Activated T-helper 2 cell treated with anti-CD3 and anti-CD28 coated beads, Interferon-gamma antibody, Interleukin-2, Interleukin-4, amounts not matched to agents 10 μg/mL and 5 μg/mL and 100 μg/mL, durations not matched to agents 14 hours and 24 hours and 36 hours (primary cell): ENCODE measurements at places on chromosomes 1 and 21.

DNA sequence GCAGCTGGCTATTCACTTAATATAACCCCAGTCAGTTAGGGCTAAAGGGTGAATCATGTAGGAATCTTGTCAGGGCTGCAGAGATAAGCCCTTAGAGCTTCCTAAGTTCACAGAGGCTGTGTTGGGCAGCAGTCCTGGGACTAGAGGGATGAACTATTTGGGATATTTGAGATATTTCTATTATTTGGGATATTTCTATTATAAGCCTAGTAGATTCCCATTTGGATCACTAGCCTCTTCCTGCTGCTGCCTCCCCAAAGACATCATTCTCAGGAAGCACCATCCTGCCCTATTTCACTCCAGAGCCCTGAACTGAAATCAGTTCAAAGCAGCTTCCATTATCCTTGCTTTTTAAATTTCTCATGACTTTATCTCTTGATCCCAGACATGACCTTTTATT, 501.3 kb downstream of the NUF2 start:
- no peak for DNase-seq

- no peak for DNase-seq
Measured at GRCh38 chr1:43634721-43635120, 15.2 kb upstream of the KDM4A start.

DNA sequence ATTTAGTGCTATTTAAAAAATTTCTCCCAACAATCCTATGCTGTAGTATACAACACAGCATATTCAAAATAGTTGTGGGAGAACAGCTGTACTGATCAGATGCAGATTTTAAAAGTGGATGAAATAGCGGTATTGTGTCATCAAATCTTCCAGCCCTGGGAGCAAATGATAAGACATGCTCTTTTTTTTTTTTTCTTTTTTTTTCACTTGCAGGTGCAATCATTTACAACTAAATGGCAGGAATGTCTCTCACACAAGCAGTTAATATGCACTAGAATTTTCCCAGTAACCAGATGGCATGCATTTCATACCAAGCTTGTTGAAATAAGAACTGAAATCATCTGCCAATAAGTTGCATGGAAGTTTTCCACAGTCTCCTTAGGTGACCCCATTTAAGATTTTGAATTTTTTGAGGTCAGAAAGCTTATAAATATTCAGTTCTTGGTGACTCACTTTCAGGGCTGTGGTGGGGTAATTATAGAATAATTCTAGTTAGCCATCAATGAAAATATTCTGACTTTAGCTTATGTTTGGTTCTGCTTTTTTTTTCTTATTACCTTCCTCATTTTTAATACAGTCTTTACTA, 623.9 kb upstream of the NR5A2 start:
- no peak for DNase-seq

- no peak for DNase-seq
Measured at GRCh38 chr1:212944229-212944901, 6.0 kb upstream of the VASH2 start.

- no peak for DNase-seq
Measured at GRCh38 chr1:8332806-8333205, 14.9 kb downstream of the SLC45A1 start.

GRCh38 chr1:187409341-187409740, 580.6 kb downstream of the PLA2G4A start:
- no peak for DNase-seq

GRCh38 chr1:226945106-226945857, 5.2 kb downstream of the COQ8A start:
- DNase-seq: no peak

GRCh38 chr1:196649990-196650389, 1.9 kb upstream of the CFH start:
- no peak for DNase-seq

GRCh38 chr1:209397371-209397770, 186.1 kb upstream of the CAMK1G start:
- no peak for DNase-seq

DNA sequence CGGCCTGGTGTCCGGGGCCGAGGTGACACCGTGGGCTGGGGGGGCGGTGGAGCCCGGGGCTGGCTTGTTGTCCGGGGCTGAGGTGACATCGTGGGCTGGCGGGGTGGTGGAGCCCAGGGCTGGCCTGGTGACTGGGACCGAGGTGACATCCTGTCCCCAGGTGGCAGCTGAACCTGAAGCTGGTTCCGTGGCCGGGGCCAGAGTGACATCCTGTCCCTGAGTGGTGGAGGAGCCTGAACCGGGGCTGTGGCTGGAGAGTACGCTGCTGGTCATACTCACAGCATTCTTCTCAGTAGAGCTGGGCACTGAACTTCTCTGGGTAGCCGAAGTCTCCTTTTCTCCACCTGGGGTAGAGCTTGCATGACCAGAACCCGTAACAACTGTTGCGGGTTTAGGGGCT, 15.8 kb downstream of the THBS3 start:
- DNase-seq: no peak

DNA sequence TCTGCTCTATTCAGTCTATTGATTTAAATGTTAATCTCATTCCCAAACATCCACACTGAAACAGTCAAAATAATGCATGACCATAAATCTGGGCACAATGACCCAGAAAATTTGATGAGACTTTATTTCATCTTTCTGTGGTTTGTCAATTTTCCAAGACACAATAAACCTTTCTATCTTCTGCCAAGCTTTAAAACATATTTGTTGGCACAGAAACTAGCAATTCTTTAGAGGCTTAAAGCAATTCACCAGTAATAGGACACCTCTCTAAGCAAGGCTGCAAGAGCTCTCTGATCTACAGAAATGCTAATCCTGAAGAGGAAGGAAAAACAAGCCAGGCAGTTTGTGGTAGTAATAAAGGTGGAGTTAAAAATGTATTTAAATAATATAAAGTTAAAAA, 113.7 kb downstream of the FCRL5 start:
- no peak for DNase-seq

GRCh38 chr1:63747445-63747844, 26.4 kb upstream of the ROR1 start:
- DNase-seq: no peak

- DNase-seq: no peak
Measured at GRCh38 chr1:240827786-240828185, 215.8 kb upstream of the GREM2 start.

GRCh38 chr1:96234299-96234698, 487.3 kb upstream of the PTBP2 start:
- DNase-seq: no peak

DNA sequence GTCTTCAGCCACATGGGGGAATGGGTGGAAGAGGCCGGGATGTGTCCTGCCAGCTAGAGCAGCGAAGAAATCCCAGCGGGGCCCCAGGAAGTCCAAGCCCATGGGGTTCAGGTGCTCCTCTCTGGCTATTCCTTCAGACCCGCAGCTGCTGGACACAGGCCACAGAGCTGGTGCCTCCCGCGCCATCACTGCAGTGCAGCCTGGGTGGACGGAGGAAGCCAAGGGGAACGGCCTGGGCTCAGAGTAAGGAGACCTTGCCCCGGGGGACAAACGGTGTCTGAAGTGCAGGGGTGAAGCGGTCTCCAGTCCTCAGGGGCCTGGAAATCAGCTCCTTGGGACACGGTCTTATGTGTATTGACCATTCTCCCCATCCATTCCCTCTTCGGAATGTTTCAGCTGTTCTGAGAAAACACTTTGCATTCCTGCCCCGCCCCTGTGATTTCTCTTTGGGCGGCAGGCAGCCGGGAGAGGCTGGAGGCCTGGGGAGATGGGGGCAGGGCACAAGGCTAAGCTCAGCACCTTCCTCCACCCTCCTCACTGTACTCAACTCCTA, 18.4 kb downstream of the MTHFR start:
- no peak for DNase-seq
